ENCODE measurements at places on chromosomes 7 and 10.

- DNase-seq, result no peak
Observed at GRCh38 chr10:103911021-103911459, 6.9 kb downstream of the STN1 start.

DNA sequence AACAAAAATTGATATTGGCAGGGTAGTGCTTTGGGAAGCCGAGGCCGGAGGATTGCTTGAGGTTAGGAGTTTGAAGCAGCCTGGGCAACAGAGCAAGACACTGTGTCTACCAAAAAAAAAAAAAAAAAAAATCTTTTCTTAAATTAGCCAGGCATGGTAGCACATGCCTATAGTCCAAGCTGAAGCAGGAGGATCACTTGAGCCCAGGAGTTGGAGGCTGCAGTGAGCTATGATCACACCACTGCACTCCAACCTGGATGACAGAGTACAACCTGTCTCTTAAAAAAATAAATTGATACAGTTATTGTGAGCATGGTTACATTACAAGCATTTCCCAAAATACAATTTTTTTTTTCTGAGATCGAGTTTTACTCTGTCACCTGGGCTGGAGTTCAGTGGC, 59.4 kb upstream of the SVIL start:
- no peak for DNase-seq

GRCh38 chr10:108037061-108037460, 872.6 kb upstream of the SORCS1 start:
- DNase-seq, result no peak

DNA sequence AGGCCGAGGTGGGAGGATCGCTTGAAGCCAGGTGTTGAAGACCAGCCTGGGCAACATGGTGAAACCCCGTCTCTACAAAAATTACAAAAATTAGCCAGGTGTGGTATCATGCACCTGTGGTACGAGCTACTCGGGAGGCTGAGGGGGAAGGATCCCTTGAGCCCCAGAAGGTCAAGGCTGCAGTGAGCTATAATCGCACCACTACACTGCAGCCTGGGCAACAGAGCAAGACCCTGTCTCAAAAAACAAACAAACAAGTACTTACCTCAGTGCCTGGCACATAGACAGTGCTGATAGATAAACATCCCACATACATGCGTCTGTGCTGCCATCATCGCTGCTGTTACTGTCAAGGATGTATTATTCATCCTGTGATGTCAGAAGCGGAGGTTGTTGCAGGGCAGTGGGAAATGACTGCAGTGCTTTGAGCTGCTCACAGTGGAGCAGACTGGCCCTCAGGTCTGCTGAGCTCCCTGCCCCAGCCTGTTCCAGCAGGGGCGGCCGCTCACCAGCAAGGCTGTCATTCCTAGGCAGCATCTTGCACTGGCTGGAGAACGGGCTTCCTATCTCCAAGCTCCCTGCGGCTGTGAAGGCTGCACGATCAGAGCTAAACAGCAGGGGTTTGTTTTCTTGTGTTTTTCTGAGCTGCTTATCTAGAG, 18.6 kb downstream of the FOXK1 start:
- DNase-seq, result no peak

DNA sequence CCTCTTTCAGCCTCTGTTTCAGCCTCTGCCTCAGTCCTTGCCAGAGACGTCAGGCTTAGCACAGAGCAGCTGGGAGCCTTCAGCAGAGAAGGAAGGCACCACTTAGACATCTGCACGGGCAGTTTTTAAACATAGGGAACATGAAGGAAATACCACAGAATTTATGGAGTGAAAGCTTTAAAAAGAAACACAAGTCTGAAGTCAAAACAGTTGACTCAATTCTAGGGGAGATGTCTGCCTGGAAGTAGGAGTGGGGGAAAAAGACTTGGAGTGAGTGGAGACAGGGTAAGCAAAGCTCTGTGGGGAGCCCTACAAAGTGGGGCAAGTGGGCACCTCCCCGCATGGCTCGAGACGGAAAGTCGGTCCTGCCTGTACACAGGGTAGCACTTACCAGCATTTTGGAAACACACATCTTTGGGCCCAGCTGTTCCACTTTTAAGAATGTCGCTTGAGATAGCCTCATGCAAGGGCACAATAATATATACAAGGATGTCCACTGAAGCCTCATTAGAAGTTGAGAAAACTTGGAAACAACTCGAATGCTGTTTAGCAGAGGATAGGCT, 5.0 kb upstream of the TBXAS1 start:
- no peak for DNase-seq

DNA sequence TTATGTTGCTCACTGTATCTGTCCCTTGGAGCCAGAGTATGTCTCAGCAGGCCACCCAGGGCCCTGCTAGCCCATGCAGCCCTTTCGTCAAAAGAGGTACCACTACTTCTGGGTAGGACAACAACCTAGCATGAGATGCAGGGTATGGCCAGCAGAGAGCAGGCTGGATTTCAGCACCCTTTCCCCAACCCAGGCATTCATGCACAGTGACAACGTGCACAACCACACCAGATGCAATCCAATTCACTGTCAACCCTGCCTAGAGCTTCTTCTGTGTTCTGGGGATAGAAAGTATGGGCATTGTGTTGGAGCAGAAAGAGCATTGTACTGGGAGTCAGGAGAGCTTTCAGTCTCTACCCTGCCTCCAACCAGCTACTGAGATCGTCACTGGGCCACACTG, 37.9 kb downstream of the JAZF1 start:
- DNase-seq, result no peak

- DNase-seq, result no peak
Observed at GRCh38 chr10:8183241-8183704, 128.8 kb downstream of the GATA3 start.

DNA sequence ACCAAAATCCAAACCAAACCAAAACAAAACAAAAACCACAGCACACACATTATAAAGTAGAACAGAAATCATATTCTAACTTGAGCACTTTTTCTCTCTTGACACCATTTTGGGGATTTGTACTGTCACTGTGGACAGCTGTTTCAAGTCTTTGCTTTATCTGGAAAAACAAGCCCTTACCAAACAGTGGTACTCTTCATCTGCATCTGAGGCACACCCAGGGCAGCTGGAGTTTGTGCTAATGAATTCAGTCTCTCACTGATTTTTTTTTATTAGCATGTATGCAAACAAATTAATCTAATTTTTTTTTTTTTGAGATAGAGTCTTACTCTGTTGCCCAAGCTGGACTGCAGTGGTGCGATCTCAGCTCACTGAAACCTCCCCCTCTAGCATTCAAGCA, 171.4 kb downstream of the RAPGEF5 start:
- no peak for DNase-seq

GRCh38 chr7:155807789-155808548, 4.3 kb downstream of the SHH start:
- no peak for DNase-seq

- no peak for DNase-seq
Observed at GRCh38 chr10:90306187-90306586, 551.7 kb downstream of the HTR7 start.

DNA sequence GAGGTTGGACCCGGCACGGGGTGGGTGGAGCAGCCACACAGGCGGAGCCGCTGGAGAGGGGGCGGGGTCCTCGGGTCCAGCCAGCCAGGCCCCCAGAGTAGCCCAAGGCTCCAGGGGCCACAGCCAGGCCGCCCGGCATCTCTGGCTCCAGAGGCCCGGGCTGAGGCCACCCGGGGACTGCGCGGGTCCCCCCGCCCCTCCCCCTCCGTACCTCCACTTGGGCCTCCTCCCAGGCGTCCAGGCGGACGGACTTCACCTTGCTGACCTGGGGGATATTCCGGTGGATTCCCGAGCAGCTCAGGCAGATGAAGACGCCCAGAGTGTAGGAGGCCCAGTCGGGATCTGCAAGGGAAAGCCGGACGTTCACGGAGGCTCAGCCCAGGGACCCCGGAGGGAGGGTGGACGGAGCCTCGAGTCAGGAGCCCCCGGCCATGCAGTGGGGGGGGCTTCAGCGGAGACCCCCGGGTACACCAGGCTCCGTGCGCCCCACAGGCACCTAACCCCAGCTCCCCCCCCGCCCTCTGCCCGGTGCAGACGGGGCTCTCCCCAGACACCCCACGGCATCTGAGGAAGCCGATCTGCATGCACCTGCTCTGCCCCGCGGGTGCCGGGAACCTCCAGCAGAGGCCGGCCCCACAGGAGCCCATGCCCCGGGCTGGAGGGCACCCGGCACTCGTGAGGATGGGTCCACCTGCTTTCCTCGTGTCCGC, 19.2 kb downstream of the ADAP1 start:
- DNase-seq, result no peak

DNA sequence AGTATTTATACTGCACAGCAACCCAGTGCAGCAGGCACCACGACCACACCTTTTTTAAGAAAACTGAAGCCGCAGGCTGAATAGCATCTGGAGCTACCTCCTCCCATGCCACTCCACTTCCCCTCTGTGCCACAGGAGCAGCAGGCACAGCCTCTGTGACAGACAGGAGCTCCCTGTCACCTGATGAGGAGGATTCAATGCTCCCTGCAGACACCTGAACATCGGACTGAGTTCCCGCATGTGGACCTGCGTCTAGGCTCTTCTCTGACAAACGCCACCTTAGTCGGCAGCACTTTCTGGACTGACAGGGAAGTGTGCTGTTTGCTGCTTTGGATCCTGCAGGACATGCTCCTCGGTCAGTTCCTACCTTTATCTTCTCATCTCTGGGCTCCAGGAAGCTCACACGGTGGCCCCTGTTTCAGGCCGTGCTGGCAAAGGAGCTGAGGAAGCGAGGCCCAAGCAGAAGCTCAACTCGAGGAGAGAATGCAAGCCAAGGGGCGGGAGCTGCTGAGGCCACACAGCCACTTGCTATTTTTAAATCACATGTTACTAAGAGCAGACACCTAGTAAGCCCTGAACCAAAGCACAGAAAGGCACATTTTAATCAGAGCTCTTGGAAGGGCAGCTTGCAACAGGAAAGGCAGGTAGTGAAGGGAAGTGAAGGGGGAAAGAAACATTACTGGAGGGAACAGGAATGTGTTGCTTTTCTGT, 56.6 kb downstream of the VOPP1 start:
- DNase-seq, result no peak

GRCh38 chr10:60951272-60951724, 7.3 kb upstream of the RHOBTB1 start:
- DNase-seq, result no peak

GRCh38 chr7:141242568-141242967, 168.7 kb downstream of the TMEM178B start:
- no peak for DNase-seq

DNA sequence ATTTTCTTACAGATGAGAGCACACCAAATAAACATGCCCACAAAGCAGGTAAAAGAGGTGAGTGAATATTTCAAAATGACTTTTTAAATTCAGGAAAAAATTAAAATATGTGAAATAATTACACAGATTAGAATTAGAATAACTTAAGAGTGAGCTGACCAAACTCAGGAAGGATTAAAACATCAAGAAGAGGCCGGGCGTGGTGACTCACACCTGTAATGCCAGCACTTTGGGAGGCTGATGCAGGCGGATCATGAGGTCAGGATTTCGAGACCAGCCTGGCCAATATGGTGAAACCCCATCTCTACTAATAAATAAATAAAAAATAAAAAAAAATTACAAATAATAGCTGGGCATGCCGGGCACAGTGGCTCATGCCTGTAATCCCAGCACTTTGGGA, 140.1 kb downstream of the REEP3 start:
- DNase-seq, result no peak

DNA sequence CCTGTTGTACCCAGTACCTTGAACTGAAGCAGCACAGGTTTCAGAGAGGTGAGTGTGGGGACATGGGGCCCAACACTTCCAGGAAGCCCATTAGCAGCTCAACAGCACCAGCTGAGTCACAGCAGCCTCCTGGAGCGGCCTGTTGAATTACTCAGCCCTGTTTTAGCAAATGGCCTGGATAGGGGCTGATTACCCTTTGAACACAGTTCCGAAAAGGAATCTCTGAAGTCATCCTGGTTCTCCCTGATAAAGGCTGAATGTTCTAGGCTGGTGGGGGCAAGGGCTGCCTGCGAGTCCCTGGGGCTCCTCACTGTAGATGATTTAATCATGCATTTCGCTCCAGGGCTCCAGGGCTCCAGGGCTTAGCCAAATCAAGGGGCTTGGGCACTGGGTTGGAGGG, 287.5 kb downstream of the GRID1 start:
- DNase-seq, result no peak

DNA sequence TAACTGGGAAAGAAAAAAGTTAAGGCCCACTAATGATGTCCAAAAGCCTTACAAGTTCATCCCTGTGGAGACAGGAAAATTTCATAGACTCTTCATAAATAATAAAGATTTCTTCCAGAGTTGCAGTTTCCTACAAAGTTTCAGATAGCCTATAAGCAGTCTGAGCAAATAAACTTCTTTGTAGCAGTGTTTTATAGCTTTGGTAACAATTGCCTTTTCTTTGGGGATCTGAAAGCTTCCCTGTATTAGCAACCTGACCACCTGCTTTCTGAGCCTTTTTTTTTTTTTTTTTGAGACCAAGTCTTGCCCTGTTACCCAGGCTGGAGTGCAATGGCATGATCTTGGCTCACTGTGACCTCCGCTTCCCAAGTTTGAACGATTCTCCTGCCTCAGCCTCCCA, 150.0 kb downstream of the NRBF2 start:
- DNase-seq, result no peak

DNA sequence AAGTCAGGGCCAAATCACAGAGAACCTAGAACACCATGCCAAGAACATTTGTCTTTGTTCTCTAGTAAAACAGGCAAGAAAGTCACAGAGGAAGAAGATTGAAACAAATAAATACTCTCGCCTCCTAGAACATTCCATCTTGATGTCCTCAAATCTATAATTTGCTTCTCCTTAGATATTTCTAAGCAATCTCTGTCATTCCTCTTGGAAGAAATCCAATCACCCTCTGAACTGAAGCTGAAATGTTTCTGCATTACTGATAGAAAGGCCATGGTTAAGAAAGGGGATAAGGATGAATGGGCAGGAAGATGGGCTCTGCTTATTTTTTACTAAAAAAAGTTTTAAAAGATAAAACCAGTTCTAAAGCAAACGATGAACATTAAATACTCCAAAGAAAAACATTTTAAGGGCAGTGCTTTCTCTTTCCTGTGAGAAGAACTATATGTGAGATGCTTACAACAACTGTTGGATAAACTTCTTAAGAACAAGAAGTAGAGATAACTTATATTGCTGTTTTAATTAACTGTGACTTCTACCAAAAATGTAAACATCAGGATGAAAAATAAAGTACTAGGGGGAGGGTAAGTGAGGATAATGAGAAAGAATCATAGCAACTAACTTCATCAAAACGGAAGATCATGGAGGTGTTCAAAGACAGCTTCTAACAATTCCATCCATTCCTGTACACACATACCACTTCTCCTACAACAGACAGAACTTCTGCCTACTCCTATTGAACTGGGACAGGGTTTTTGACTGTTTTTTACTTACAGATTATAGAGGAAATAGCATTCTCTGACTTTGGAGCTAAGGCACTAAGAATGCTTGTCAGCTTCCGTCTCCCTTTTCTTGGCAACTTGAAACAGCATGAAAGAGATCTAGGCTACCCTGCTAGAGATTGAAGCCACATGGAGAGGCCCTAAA, 153.0 kb upstream of the LRRTM3 start:
- DNase-seq, result no peak

GRCh38 chr7:46784732-46785131, 797.2 kb downstream of the TNS3 start:
- DNase-seq, result no peak

DNA sequence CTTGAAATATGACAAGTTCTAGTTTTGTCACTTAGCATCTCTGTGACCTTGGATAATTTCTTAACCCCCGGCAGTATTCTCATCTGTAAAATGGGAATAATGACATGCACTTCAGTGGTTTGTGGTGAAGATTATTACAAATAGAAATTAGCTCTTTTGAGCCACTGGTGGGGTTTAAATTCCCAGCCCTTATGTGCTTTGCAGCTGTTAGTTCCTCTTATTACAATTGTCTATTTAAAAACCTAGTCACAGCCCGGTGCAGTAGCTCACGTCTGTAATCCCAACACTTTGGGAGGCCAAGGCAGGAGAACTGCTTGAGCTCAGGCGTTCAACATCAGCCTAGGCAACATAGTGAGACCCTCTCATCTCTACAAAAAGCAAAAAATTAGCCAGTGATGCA, 30.1 kb downstream of the CAV1 start:
- DNase-seq, result no peak
